Dermis blood vessel endothelial cell (primary cell): ENCODE measurements at places on chromosomes 3 and 15. TPM values are rescaled to one million over a fixed set of nuclear protein-coding genes. Genes with fewer than 3 reads are reported as not detected.

DNA sequence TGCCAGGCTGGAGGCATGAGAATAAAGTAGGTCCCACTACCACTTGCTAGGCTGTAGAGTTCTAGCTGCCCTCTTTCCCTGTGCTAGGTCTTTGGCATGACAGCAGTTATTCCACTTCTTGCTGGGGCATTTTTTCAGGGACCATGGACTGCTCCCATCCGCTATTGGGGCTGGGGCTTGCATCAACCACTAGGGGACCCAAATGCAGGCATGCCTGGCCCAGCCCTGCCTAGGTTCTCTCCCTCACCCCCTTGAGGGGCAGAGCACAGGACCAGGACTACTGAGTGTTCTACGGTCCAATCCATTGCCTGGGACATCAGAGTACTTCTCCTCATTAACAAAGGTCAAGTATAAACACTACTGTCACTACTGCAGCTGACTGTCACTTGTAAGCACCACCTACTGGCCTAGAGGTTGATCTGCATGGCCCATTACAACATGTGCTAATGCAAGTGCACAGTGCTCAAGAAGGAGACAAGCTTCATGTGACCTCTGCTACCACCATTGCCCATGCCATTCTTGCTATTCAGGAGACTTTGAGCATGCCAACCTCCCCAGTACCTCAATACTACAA is 270.5 kb downstream of the MBNL1 start:
- no peak for DNase-seq

GRCh38 chr15:69119683-69120395 is 40.6 kb upstream of the GLCE start:
- no peak for DNase-seq

Gene IMPG2
- total RNA-seq: 0.37 and 0.85 TPM in 2 replicates

Gene CSK
- 31.5 and 87.8 TPM in 2 replicates for total RNA-seq

DNA sequence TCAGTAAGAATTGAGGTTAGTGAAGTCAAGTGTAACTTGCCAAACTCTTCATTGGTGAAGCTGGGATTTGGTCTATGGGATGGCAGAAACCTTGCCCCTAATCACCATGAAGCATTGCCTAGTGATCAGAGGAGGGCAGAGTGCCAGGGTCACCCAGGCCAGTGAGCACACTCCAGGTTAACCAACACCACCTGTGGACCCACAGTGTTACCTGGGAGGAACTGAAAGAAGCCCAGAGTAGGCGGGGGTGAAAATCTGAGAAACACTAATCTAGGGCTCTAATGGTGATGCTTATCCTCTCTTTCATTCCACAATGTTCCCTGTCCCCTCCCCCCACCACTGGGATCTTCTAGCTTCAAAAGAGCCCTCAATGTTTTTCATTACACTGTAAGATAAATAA is 372.8 kb downstream of the CTNNB1 start:
- no peak for DNase-seq
